ENCODE measurements at places on chromosomes 11 and 22.

- no peak for DNase-seq
Measured at GRCh38 chr11:43845816-43846215, 34.8 kb upstream of the ALKBH3 start.

GRCh38 chr22:42208362-42208761 is 62.1 kb downstream of the TCF20 start:
- no peak for DNase-seq

DNA sequence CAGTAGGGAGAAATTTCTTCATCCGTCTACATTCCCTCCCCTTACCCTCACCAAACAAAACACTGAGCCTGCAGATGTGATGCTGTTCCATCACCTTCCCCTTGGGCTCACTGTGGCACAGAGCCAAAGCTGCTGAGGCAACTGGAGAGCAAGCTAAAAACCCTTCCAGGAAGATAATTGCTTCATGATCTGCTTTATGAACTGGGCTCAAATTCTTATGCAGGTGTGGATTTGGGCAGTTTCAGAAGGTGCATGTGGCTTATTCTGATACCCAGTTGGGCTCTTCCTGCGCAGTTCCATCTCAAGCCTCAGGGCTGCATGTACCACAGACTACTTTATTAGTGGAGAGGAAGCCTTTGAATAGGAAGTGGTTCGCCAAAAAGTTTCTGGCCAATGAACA is 58.3 kb downstream of the AAMDC start:
- no peak for DNase-seq

- no peak for DNase-seq
Measured at GRCh38 chr11:33321422-33321821, 64.2 kb downstream of the HIPK3 start.

GRCh38 chr11:73135346-73136284 is 6.5 kb downstream of the FCHSD2 start:
- DNase-seq: no peak

GRCh38 chr11:69157822-69158231 is 2.1 kb downstream of the SMIM38 start:
- no peak for DNase-seq

DNA sequence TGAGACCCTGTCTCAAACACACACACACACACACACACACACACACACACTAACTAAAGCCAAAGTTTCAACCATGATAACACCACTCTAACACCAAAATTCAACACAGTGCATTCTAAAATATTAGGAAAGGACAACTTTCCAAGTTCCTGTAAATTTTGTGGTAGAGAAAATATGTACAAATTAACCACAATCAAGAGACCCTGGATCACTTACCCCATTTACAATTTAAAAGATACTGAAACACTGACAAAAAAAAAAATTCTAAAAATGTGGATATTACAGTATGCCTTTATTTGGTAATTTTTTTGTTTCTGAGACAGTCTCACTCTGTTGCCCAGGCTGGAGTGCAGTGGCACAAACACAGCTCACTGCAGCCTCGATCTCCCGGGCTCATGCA is 9.7 kb downstream of the MRTFA start:
- no peak for DNase-seq

GRCh38 chr11:34537636-34538035 is 24.0 kb upstream of the ELF5 start:
- DNase-seq: peak; percentile 63

DNA sequence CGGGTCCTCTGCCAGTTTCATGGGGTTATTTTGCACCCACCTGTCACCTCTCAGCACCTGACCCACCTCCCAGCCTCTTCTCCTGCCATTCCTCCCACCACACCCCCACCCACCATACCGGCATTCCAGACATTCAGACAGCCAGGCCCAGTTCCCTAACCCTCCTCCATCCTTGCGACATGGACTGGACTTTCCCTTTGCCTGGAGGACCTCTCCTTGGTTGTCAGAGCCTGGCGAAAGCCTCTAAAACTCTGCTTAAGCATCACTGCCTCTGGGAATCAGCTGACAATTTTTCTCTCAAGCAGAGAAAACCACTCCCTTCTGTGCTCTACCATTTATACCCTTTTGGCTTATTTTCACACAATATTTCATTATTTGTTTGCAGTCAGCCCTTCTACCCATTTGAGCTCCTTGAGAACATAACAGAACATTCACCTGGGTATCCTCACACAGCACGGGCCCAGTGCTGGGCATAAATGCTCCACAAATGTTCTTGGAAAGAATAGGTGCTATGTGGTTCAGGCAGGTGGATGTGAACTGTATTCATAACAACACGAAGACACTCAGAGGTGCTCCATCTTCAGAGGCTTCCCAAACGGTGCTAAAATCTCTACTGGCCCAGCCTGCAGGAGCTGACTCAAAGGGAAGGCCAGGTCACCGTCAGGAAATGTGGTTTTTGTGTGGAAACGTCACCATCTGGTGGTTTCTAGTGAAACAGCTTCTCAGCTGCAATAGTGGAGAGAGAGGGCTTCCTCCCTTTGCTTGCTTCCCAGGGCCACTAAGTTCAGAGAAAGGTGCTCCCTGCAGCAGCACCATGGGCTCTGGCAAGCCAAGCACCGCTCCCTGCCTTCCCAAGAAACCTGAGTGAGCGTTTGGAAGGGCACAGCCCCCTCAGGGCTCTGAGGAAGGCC is 10.4 kb downstream of the SPATA19 start:
- peak; percentile 65 for DNase-seq

- no peak for DNase-seq
Measured at GRCh38 chr11:121383716-121384115, 68.4 kb upstream of the SORL1 start.

- DNase-seq: peak; percentile 19
Measured at GRCh38 chr11:113519989-113520613, 44.9 kb upstream of the DRD2 start.

- DNase-seq: no peak
Measured at GRCh38 chr11:82507288-82507687, 226.4 kb downstream of the FAM181B start.

GRCh38 chr11:11622340-11622706 is 518 bp upstream of the GALNT18 start:
- DNase-seq: no peak

GRCh38 chr11:62147545-62147944 is 23.7 kb downstream of the INCENP start:
- DNase-seq: no peak

GRCh38 chr22:26589367-26589844 is 526 bp downstream of the TPST2 start:
- DNase-seq: peak; percentile 4

- DNase-seq: no peak
Measured at GRCh38 chr11:8110396-8110795, 29.4 kb downstream of the TUB start.

DNA sequence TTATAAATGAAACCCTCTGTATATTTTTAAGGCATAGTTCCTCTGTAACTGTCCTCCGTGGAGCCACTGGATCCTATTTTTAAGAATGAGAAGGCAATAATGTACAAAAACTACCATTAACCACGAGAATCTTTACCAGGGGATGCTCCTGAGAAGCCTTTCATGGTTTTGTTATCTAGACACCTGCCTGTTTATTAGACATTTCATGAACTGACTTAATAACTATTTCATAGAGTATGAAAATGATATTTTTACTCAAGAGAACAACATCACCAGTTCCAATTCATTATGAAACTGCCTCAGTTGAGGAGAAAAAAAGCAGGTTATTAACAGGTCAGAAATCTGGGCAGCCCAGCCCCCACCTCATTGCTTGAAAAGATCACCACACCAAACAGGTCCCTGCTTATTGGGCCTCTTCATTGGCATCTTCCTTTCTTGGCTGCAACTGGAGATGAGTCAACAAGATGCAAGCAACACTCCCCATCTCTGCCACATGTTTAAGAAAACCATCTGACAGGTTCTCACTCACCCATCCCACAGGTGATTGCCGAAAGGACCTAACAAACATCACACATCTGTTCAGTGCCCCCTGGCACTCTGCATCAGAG is 27.8 kb downstream of the ETS1 start:
- DNase-seq: peak; percentile 39

DNA sequence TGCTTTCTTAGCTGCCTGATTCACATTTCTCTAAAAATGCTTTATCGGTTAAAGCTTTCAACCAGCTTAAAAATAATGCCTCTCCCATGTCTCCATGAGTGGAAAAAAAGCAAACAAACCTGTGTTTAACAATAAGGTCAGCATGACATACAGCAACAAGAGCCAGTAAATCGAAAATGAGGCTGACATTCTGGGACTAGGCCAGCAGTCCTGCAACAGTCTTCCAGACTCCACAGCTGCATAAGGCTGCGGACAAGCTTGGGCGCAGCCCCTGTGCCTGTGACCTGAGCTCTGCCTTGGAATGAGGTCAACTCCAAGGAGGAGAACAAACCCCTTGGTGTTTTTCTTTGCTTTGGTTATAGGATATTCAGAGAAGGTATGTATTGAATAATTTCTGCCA is 95.5 kb downstream of the PGR start:
- DNase-seq: no peak

- peak; percentile 21 for DNase-seq
Measured at GRCh38 chr11:60840470-60841430, 1.2 kb upstream of the CCDC86 start.

- no peak for DNase-seq
Measured at GRCh38 chr22:36552289-36552688, 23.3 kb upstream of the EIF3D start.

DNA sequence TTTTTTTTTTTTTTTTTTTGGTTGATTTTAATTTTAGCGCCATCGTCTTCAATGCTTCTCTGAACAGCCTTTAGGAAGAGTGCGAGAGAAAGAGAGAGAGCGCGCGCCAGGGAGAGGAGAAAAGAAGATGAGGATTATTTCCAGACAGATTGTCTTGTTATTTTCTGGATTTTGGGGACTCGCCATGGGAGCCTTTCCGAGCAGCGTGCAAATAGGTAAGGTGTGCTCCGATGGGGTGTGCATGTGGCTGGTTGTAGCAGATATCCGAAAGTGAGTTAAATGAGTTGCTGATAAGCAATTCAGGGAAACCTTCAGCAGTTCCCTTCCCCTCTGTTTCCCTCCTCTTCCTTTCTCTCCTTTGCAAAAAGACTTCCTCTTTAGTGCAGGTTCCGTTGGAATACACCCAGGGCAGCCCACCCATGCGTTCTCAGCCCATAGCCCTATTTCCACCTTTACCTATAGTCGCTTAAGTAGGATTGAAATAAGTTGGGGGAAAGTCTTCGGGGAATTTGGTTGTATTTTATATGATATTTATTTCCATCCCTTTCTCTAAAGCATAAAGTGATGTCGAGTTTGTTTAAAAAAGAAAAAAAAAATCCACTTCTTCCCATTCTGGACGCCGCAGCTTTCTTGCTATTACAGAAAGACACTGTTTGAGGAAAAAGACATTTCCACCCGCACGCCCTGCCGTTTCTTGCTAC is 1.1 kb downstream of the GRIA4 start:
- no peak for DNase-seq

- no peak for DNase-seq
Measured at GRCh38 chr22:39283322-39284141, 35.9 kb downstream of the RPL3 start.

- DNase-seq: no peak
Measured at GRCh38 chr11:45730014-45730413, 64.6 kb upstream of the CHST1 start.

DNA sequence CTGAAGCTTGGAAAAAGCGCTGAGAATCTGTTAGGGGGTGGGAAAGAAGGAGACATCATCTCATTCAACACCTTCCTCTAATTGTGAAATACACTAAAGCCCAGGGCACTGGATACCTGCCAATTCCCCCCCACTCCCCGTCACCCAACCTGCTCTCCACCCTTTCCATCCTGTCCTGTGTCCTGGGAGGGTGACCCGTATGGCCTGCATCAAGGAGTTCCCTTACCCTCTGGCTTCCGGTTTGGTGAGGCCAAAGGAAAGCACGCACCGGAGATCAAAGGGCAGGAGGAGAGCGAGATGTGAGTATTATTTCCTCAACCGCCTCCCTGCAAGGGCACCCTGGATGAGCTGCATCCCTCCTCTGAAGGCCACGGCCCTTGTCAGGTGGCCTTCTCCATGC is 65.0 kb upstream of the PTPRJ start:
- DNase-seq: no peak

DNA sequence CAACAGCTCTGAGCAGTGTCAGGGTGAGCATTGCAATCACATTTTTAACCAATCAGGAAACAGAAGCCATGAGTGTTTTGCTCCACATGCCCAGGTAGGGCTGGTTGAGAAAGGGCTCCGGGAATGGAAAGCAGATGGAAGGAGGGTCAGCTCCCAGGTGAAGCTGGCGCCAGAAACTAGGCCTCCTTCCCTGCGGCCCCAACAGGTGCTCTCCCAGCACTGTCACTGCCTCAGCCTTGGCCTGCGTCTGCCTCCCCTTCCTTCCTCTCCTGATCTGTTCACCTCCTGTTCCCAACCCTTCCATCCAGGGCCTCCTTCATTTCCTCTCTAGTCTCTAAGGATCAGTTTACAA is 4.6 kb upstream of the VSIG10L2 start:
- DNase-seq: no peak

- no peak for DNase-seq
Measured at GRCh38 chr11:48001438-48002021, 21.2 kb downstream of the PTPRJ start.

- peak; percentile 85 for DNase-seq
Measured at GRCh38 chr11:18588297-18589252, at the start of gene UEVLD. TSS of gene UEVLD (minus strand) at chr11:18588734. CDS start at chr11:18588654, 80 bp downstream.

DNA sequence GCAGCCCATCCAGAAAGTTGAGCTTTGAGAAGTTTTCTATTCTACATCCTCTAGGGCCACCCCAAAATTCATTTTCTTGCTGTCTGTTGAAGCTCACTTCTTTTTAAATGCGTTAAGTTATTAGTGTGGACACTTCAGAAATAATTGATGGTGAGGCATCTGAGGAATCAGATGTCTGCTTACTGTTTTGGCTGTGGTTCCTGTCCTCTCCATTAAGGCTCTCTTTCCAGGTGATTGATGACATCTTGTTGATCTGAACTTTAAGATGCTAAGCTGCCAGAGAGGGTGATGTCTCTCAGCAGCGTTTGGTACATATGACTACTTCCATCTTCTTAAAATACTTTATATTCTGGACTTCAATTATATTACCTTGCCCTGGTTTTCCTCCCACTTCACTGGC is 45.2 kb downstream of the FAT3 start:
- DNase-seq: no peak

- no peak for DNase-seq
Measured at GRCh38 chr11:124920870-124921609, 2.0 kb downstream of the HEPN1 start.

DNA sequence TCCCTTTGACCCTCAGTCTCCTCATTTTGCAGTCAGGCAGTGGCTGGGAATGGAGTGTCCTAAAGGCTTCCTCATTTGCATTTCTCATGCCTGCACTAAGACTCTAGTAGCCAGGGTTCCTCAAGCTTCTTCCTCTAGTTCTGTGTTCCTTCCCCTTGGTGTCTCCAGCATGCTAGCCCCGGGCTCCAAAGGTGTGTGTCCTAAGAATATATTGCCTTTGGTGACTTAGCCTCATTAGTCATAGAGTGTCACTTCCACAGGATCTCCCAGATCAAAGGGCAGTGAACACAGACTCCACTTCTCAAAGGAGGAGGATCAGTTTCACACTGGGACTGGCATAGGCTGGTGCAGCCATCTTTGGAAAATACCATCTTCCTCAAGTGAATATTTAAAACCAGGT is 21.4 kb upstream of the ACER3 start:
- DNase-seq: peak; percentile 83
